Left ventricle myocardium inferior (tissue), 1 donor: ENCODE measurements at places on chromosomes 6 and 20. TPM values are rescaled to one million over a fixed set of nuclear protein-coding genes. Genes with fewer than 3 reads are reported as not detected.

DNA sequence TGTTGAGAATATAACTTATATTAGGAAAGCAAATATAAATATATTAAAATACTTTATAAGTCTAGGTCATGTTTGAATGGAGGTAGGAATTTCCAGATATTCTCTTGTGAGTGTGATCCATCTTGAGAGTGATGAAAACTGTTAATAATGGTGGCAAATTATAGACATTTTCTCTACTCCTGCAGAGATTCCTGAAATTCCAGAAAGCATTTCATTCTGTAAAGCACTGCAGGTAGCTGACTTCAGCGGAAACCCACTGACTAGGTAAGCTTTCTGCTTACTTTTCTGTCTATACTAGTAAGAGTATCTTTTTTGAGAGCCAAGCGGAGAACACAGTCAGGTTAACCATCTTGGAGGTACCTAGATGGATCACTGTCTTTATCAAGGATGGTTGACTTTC lies 84.0 kb downstream of the LRRC1 start:
- DNase-seq, result no peak

PPP1R16B gene
- total RNA-seq, result 6.3 TPM

DNA sequence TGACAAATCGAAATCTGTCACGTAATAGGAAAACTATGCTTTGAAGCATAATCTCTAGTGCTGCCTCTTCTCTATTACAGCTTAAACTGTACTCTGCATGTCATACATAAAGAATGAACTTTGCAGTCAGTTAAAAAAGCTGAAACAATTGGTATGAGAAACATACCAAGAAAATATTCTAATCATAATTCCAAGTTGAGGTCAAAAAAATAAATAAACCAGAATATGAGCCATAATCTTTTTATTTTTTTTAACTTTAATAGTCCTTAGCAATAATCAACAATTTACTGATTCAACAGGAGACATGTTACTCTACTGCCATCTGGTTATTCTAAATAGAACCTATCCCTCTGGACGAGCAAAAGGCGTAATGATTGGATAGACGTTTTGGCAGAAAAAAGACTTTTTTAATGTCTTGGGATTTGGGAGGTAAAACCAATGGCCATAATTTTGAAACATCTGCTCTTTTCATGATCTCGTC lies 224.4 kb upstream of the FLRT3 start:
- no peak for DNase-seq

C6orf62 gene
- total RNA-seq, result 40.4 TPM

PRDM13 gene
- total RNA-seq, result not detected

GRCh38 chr6:11712760-11713159 lies 65.8 kb downstream of the ADTRP start:
- no peak for DNase-seq

IPCEF1 gene
- 1.7 TPM for total RNA-seq
